ENCODE measurements at places on chromosomes 2 and 18.

DNA sequence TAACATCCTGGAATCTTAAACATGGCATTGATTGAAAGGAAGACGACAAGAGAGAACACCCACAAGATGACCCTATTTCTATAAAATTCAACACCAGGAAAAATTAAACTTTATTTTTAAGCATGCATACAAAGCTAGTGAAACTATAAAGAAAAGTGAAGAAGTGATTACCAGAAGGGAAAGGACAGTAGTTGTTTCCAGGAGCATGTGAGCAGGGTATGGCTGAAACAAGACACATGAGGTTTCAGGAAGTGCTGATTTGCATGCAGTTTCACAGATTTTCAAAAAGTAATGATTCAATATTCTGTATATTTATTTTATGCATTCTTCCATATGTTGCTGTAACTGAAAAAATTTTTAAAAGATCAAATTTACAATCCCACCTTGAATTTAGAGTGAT lies 24.6 kb upstream of the DAW1 start:
- no peak for DNase-seq

GRCh38 chr2:151637271-151637781 lies 97.0 kb downstream of the NEB start:
- DNase-seq, result peak; percentile 56

GRCh38 chr2:146908776-146909175 lies 936.1 kb upstream of the ACVR2A start:
- DNase-seq, result no peak

DNA sequence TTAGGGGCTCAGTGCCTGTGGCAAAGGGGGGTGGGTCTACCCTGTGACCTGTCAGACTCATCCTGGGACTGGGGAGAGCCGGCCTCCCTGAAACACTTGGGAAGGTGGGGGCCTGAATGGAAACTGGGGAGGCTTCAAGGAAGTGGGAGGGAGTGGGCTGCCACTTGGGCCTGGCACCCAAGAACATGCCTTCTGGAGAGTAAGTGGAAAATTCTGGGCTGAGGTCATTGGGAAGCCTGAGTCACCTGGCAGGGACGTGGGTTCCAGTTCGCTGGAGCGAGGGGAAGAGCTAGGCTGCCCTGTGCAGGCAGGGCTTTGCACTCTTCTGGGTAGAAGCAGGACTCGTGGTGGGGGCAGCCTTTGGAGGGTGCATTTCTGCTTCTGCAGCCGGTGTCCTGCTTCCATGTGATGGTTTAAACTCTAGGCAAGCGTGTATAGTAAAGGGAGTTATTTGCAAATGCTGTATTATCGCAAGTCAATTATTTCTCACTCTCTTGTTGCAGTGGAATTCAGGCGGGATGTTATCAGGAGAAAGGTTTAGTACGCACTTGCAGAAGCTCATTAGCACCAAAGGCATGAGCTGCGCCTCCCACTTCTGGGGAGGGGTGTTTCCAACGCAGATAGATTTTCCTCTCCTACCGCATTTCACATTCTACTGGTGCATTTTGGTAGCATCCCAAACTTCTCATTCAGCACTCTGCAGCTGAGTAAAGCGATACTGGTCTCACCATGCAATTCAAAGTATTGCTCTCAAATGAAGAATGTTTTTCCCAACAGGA lies 3.8 kb downstream of the LRRFIP1 start:
- DNase-seq, result no peak

- DNase-seq, result no peak
These were observed 23.1 kb downstream of the PPM1B start for GRCh38 chr2:44191739-44192138.

DNA sequence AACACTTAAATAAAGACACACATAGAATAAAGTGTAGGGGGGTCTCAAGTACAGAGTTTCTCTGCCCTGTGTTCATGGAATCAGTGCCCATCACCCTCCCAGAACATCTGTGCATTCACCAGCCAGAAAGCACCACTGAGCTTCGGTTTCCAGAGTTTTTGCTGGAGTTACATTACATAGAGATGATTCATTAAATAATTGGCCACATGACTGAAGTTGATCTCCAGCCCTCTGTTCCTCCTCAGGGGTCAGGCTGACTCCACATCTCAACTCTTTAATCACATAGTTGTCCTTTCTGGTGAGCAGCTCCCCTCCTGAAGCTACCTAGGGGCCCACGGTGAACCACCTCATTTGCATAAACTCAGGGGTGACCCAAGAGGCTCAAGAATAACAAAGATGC lies 129.8 kb downstream of the METTL4 start:
- DNase-seq, result no peak

- DNase-seq, result no peak
These were observed 34.0 kb upstream of the CTIF start for GRCh38 chr18:48504819-48505218.

DNA sequence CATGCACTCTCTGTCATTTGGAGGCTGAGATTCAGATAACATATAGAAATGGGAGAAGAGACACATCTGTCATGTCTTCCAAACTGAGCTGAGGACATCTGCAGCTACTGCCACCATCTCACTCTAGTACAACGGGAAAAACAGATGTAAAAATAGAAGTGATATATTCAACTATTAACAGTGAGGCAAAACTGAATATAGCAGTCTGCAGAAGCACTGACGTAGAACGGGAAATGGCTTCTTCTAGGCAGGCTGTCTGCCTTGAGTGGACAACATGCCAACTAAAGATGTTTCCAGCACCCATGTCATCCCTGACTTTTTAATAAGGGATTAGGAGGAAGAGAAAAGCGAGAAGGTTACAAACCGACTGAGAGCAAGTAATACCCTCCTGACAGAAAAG lies 51.6 kb downstream of the MRPL33 start:
- no peak for DNase-seq

Data from CD4-positive, alpha-beta T cell treated with Interferon gamma for 1 hour (primary cell).